Right renal pelvis (tissue), 4 donors: ENCODE measurements at places on chromosomes 12 and 14. TPM values are rescaled to one million over a fixed set of nuclear protein-coding genes. Genes with fewer than 3 reads are reported as not detected.

DNA sequence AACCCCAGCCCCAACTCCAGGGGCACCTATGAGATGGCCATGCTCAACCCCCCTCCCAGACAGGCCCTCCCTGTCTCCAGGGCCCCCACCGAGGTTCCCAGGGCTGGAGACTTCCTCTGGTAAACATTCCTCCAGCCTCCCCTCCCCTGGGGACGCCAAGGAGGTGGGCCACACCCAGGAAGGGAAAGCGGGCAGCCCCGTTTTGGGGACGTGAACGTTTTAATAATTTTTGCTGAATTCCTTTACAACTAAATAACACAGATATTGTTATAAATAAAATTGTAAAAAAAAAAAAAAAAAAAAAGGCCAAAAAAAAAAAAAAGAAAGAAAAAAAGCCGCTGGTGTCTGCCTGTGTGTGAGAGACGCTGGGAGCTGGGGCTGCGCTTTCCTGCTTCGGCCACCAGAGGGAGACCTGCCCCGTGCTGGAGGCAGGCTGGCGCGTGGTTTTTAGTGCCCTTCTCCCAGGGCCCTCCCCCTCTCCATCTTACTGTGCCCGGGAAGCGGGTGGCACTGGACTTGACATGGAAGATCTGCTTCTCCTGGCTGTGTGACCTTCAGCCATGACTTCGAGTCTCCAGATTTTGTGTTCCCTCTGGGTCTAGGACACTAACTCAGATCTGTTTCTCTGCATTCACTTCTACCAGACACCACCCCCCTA lies 3.4 kb upstream of the NXPH4 start:
- DNase-seq = peak; percentile 72

GRCh38 chr12:51048661-51049251 lies 629 bp downstream of the LETMD1 start:
- no peak for DNase-seq

GRCh38 chr12:14957551-14958168 lies 3.7 kb downstream of the ARHGDIB start:
- no peak for DNase-seq

- DNase-seq = no peak
These were observed 32.1 kb downstream of the SNRNP35 start for GRCh38 chr12:123490089-123490488.

- DNase-seq = peak; percentile 52
These were observed 180.2 kb downstream of the ACSS3 start for GRCh38 chr12:81257947-81258551.

- DNase-seq = no peak
These were observed 899 bp upstream of the COL2A1 start for GRCh38 chr12:48005001-48005749.

GRCh38 chr12:3034067-3034750 lies 43.0 kb upstream of the TSPAN9 start:
- DNase-seq = no peak

DNA sequence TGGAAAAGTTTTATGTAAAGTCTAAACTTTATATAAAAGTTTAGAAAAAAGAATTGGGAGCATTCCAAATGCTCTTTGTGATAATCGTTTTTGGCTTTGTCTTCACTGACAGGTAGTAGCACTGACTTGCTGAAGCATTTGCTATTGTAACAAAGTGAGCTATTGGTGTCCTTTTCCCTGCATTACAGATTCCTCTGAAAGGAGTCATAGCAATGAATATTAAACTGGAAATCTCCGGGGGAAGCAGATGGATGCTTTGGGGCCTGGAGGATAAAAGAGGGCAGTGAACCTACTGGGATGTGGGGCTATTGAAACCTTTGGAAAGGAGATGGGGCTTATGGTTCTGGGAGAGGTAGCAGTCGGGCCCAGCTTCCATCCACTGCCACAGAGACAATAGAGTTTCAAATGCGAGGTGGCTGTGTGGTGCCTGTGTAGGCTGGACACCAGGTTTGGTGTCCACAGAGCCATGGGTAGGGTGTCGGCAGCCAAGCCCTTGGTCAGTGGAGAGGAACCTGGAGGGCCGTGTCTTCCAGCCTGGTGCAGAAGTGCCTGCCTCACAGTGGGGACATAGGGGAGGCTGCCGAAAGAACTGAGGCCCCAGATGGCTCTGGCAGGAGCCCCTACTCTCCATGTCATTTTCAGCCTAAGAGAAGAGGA lies 10.1 kb downstream of the GSG1 start:
- DNase-seq = no peak

GRCh38 chr12:67019070-67019469 lies 250.1 kb upstream of the CAND1 start:
- DNase-seq = no peak

DNA sequence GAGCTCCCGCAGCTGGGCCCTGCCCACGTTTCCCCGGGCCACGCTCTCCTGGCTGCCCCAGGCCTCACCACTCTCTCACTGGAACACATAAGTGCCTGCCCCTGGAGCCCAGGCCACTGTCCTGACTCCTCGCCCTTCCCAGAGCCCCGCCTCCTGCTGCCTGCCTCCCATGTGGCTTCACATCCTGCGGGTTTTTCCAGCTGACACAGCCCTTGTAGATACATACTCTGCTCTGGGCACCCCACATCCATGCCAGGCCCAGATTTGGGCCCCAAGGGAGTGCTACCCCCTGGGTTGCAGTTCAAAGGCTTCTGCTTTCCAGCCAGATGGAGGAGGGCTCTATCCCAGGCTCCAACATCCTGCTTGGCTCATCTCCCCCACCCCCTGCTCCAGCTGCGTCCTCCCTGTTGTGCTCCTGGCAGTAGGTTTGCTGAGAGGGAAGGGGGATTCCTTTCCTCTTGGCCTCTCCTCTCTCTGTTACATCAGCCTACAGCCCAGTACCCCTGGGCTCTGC lies 60.1 kb downstream of the TSPAN9 start:
- no peak for DNase-seq

DNA sequence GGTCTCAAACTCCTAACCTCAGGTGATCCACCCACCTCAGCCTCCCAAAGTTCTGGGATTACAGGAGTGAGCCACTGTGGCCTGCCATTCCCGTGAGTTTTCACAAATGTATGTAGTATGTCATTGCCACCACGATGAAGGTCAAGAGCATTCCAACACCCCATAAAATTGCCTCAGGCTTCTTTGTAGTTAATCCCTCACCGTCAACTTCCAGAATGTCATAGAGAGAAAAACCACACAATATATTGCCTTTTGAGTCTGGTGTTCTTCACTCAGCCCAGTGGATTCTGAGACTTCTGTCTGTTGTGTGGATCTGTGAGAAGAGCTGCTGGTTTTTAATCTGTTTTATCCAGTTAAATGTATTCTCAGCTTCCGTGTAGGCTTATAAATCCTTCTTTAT lies 12.6 kb upstream of the CFAP251 start:
- DNase-seq = no peak

DNA sequence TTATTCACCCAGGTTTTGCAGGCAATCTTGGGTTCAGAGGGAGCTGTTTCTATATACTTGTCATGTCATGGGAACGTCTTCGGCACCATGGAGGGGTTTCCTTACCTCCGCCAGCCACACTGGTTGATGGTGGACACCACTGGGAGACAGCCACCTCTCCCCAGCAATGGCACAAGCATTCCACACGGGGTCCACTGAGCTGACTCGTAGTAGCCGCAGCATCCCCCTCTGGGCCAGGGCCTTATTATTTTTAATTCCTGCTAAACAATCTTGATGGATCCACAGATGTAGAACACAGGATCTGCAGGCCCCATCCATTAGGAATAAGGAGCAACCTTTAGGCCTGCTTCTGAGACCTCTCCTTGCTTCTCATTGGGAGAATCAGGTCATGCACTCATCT lies 132.9 kb downstream of the DICER1 start:
- no peak for DNase-seq

- peak; percentile 80 for DNase-seq
These were observed 493 bp downstream of the HOXC5 start for GRCh38 chr12:54033106-54033979.

GRCh38 chr14:85415015-85415712 lies 114.8 kb upstream of the FLRT2 start:
- no peak for DNase-seq

GRCh38 chr12:132622437-132623071 lies 4.0 kb downstream of the P2RX2 start:
- DNase-seq = peak; percentile 60

DNA sequence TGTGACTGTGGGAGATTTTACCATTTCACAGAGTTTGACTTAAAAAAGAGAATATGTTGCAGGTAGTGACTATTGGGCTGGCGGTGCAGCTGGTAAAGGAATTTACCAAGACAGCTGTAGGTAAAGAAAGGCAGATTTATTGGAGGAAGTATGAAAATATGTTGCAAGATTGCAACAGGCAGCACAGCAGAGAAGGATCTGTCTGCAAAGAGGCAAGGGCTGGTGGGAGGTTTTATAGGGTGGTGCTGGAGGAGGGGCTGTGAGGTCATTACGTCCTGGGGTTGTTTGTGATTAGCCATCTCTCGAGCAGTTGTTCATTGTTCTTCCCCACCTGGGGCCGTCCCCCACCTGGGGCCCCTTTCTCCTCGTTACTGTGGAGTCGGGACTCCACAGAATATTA lies 62.1 kb downstream of the ACACB start:
- no peak for DNase-seq

DNA sequence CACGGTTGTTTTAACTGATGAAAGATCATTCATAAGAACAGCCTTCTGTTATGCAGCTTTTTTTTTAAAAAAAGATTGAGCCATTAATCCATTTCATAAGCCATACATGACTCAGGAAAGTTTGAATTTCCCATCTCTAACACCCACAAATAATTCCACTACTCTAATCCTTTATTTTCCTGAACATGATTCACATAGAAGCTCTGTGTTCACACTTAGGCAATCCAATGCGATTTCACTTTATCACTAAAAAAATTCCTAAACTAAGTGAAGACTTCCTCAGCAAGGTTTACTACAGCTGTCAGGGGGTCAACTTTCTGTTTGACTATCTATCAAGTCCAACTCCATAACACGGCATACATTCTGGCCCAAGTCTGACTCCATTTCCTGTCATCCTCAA lies 25.9 kb downstream of the PKP2 start:
- DNase-seq = no peak

FBXO21 gene
- polyA plus RNA-seq = 60.4 TPM

EPS8 gene
- polyA plus RNA-seq = 65.8 TPM

GPR135 gene
- polyA plus RNA-seq = 3.7 TPM

ENDOU gene
- polyA plus RNA-seq = 0.39 TPM

PRICKLE1 gene
- polyA plus RNA-seq = 53.7 TPM

DRAM1 gene
- polyA plus RNA-seq = 23.4 TPM

CLBA1 gene
- polyA plus RNA-seq = 30.7 TPM

PHC1 gene
- polyA plus RNA-seq = 91.7 TPM

TTC7B gene
- 46.9 TPM for polyA plus RNA-seq

NCKAP5L gene
- 21.8 TPM for polyA plus RNA-seq

GRIP1 gene
- polyA plus RNA-seq = 21.5 TPM

KRT72 gene
- polyA plus RNA-seq = not detected

LRRIQ1 gene
- 42.1 TPM for polyA plus RNA-seq
